Progenitor cell of endocrine pancreas (in vitro differentiated cells): ENCODE measurements at places on chromosomes 6 and 20. TPM values are rescaled to one million over a fixed set of nuclear protein-coding genes. Genes with fewer than 3 reads are reported as not detected.
A peak's percentile ranks its signal among the peaks of the same experiment; 100 is the strongest.

PXMP4 gene
- 5.0 and 6.1 TPM in 2 replicates for total RNA-seq

EIF6 gene
- total RNA-seq: 108 and 109 TPM in 2 replicates

DNA sequence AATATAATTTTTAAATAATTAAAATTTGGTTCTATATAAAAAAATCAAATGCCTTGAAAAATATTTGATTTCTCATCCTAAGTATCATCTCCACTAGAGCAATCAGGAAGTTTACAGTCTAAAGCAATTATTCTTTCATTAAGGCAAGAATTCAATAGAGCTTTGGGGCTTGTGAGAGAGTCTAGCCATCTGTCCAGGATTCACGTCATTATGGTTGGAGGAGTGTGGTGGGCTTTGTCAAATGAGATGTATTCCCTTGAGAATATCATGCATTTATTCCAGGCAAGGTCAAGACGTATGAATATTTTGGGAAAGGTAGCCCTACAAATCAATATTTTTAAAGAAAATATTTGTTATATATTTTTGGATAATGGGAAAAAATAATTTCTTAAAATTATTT is 132.4 kb downstream of the ELOVL4 start:
- no peak overlapping the region for H3K4me3 ChIP-seq
- no peaks in the 10 kb centered on the region for H3K36me3 ChIP-seq
- H3K4me1 ChIP-seq: peaks cover 7% of the 10 kb centered on the region
- H3K27me3 ChIP-seq: no peaks in the 10 kb centered on the region

DNA sequence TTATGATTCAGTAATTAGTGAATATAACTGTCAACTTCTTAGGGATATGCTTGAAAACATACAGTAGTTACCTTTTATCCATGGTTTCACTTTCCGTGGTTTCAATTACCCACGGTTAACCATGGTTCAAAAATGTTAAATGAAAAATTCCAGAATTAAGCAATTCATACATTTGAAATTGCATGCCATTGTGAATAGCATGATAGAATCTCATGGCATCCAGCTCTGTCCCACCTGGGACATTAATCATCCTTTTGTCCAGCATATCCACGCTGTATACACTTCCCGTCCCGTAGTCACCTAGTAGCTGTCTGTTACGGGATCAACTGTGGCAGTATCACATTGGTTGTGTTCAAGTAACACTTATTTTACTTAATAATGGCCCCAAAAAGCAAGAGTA is 781.7 kb upstream of the CITED2 start:
- H3K27me3 ChIP-seq: no peaks in the 10 kb centered on the region
- no peak for DNase-seq
- H3K4me3 ChIP-seq: no peak overlapping the region
- H3K27ac ChIP-seq: no peak overlapping the region
- no peaks in the 10 kb centered on the region for H3K4me1 ChIP-seq

DNA sequence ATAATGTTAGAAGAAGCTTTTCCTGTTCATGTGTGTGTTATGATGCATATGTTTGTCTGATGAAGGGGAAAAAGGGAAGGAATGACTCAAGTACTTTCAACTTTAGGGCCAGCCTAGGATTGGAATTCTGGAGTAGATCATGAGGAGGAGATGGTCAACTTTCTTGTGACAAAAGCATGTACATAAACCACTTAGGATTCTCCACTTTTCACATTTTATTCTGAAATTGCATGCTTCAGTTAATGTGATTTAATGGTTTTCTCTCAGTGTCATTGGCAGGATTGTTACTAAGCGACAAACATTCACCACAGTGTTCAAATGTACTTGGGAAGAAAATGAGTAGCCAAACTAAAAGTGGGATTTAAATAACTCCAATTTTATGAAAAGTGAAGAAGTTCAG is 80.1 kb downstream of the UTRN start:
- no peaks in the 10 kb centered on the region for H3K27me3 ChIP-seq
- no peak overlapping the region for H3K4me3 ChIP-seq
- no peak for DNase-seq
- H3K36me3 ChIP-seq: peaks cover 16% of the 10 kb centered on the region
- no peak overlapping the region for H3K27ac ChIP-seq

- peak overlapping the region; percentile 90 for H3K27ac ChIP-seq
- H3K36me3 ChIP-seq: peaks cover 17% of the 10 kb centered on the region
Observed at GRCh38 chr6:136546331-136546730, 3.9 kb downstream of the MAP7 start.

- H3K27ac ChIP-seq: no peak overlapping the region
- H3K27me3 ChIP-seq: no peaks in the 10 kb centered on the region
- no peak overlapping the region for H3K4me3 ChIP-seq
- H3K4me1 ChIP-seq: no peaks in the 10 kb centered on the region
- DNase-seq: no peak
Observed at GRCh38 chr20:12358006-12358654, 440.4 kb downstream of the BTBD3 start.

GRCh38 chr20:35088231-35089145 is 4.1 kb downstream of the TRPC4AP start:
- H3K27me3 ChIP-seq: no peaks in the 10 kb centered on the region
- H3K4me3 ChIP-seq: no peak overlapping the region
- peak overlapping the region; percentile 12 for H3K27ac ChIP-seq

DNA sequence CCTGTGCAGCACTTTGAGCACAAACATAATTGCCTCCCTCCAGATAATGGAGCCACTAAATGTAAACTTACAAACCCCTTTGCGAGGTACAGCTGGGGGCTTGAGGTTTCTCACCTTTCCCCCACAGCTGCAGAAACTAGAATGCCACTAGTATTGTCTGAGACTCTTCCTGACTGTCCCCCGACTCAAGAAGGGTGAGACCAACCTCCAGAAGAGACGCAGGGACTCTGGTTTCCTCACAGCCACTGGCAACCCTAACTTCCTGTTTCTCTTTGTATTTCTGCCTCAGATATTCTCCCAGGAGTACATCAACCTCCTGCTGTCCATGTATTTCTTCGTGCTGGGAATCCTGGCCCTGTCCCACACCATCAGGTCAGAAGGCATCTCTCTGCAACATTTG is 23.6 kb downstream of the HM13 start:
- no peaks in the 10 kb centered on the region for H3K27me3 ChIP-seq
- no peak overlapping the region for H3K4me3 ChIP-seq
- H3K27ac ChIP-seq: no peak overlapping the region
- no peak for DNase-seq
- no peaks in the 10 kb centered on the region for H3K4me1 ChIP-seq

DNA sequence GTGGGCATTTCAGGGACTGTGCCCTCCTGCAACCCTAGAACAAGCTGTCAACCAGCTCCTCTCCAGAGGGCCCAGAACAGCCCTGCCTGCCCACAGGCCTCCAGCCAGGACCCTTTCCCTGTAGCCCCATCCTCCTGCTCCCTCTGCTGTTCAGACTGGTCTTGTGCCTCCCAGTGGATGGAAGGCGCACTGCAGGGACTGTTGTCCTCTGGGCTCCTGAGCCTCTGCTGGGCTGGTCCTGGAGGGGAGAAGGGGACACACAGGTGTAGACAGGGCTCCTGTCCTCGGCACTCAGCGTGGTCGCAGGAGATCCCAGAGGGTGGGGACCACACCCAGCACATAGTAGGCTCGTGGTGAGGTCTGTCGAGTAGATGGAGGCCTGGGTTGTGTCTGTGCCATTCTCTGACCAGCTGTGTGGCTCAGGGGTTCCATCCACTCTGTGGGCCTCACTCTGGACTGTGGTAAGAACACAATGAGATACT is 11.5 kb downstream of the ITPR3 start:
- H3K36me3 ChIP-seq: peaks cover 3% of the 10 kb centered on the region
- H3K27me3 ChIP-seq: peaks cover 4% of the 10 kb centered on the region
- DNase-seq: no peak
- peaks cover 57% of the 10 kb centered on the region for H3K4me1 ChIP-seq
- peak overlapping the region; percentile 77 for H3K4me3 ChIP-seq
- peak overlapping the region; percentile 40 for H3K27ac ChIP-seq

DNA sequence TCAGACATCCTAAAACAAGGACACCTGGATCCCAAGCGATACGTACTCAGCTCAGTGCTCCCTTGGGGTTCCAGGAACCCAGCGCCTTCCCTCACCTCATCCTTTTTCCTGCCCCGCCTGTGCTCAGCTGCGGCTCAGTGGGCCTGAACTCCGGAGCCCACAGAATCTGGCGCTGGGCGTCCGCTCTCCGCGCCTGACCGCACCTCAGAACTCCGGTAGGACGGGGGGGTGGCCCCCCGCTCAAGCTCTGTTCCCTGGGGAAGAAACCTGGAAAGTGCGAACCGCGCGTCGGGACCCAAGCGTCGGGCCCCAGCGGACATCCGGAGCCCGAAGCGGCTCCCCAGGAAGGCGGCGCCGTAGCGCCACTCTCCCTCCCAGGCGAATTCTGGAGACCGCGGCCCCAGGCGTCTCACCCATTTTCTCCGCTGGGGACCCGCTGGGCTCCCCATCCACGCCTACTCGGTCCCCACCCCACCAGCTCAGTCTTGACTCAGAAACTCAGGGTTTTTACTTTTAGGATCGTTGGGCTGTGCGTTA is 336 bp upstream of the LY6G5C start:
- H3K36me3 ChIP-seq: peaks cover 5% of the 10 kb centered on the region
- H3K4me3 ChIP-seq: peak overlapping the region; percentile 83
- peak overlapping the region; percentile 85 for H3K27ac ChIP-seq
- peaks cover 15% of the 10 kb centered on the region for H3K4me1 ChIP-seq
- no peaks in the 10 kb centered on the region for H3K27me3 ChIP-seq

DNA sequence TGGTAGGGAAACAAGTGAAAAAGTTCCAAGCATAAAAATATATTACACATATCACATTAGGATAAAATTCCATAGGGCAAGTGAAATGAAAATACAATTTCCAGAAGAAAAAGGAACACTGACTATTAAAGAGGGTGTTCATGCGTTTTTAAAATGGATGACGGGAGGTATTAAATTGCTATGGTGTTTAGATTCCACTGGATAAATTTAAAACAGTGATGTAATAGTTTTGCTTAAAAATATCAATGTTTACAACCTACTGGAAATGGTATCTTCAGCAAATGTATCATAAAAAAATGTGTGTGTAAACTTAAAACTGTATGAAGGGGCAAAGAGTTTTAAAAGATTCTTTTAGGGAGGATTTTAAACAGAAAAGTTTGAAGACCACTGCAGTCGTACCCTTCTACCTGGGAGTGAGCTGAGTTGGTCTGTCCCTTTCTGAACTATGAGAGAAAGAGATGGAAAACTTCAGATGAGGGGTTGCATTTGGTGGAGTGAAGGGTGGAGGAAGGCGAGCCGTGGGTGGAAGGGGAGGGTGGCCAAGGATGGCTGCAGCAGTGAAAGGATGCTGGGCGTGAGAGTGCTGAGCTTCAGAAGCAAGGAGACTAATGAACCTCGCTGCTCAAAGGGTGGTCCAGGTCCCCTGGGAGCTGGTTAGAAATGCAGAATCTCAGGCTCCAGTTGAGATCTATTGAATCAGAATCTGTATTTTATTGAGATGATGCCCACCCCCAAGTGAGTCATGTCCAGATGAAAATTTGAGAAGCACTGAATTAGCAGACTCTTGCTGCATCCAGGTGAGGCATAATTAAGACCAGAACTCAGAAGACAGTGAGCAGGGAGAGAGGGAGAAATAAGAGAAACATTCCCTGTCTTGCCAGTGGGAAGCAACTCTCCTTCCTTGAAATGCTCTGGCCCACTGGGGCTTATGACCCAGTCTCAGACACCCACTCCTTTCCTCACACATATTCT is 54.5 kb upstream of the MRPS10 start:
- H3K27ac ChIP-seq: no peak overlapping the region
- H3K27me3 ChIP-seq: no peaks in the 10 kb centered on the region
- DNase-seq: no peak
- peaks cover 2% of the 10 kb centered on the region for H3K36me3 ChIP-seq

- peaks cover 17% of the 10 kb centered on the region for H3K4me1 ChIP-seq
- no peak for DNase-seq
- peaks cover 17% of the 10 kb centered on the region for H3K36me3 ChIP-seq
- H3K27me3 ChIP-seq: no peaks in the 10 kb centered on the region
- H3K27ac ChIP-seq: no peak overlapping the region
Observed at GRCh38 chr6:149384464-149384863, 15.6 kb upstream of the SUMO4 start.

- peaks cover 30% of the 10 kb centered on the region for H3K4me1 ChIP-seq
- DNase-seq: no peak
- H3K4me3 ChIP-seq: no peak overlapping the region
- no peaks in the 10 kb centered on the region for H3K27me3 ChIP-seq
- H3K27ac ChIP-seq: no peak overlapping the region
Observed at GRCh38 chr6:25560865-25561264, 91.2 kb upstream of the SCGN start.

DNA sequence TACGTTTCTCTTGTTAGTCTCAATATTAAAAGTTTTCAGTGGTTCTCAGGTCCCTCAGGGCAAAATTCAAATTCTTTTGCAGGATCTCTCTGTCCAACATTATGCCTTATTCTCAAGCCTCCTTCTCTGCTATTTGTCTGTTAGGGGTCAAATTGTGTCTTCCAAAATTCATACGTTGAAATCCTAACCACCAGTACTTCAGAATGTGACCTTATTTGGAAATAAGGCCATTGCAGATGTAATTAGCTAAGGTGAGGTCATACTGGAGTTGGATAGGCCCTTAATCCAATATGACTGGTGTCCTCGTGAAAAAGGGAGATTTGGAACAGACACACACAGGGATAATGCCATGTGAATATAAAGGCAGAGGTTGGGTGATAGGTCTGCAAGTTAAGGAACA is 64.1 kb upstream of the ADGRF1 start:
- no peak for DNase-seq
- no peak overlapping the region for H3K4me3 ChIP-seq
- peaks cover 10% of the 10 kb centered on the region for H3K4me1 ChIP-seq
- H3K27me3 ChIP-seq: peaks cover 6% of the 10 kb centered on the region
- H3K36me3 ChIP-seq: no peaks in the 10 kb centered on the region
- H3K27ac ChIP-seq: no peak overlapping the region

- no peaks in the 10 kb centered on the region for H3K27me3 ChIP-seq
- no peaks in the 10 kb centered on the region for H3K36me3 ChIP-seq
- H3K4me3 ChIP-seq: no peak overlapping the region
- peak overlapping the region; percentile 81 for H3K27ac ChIP-seq
- no peak for DNase-seq
- peaks cover 40% of the 10 kb centered on the region for H3K4me1 ChIP-seq
Observed at GRCh38 chr20:53917145-53918019, 153.0 kb downstream of the BCAS1 start.
